ENCODE measurements at places on chromosomes 3 and 15.

- DNase-seq: no peak
Observed at GRCh38 chr15:37973856-37974255, 39.4 kb downstream of the TMCO5A start.

- no peak for DNase-seq
Observed at GRCh38 chr3:78183906-78184599, 1144.2 kb downstream of the ROBO2 start.

DNA sequence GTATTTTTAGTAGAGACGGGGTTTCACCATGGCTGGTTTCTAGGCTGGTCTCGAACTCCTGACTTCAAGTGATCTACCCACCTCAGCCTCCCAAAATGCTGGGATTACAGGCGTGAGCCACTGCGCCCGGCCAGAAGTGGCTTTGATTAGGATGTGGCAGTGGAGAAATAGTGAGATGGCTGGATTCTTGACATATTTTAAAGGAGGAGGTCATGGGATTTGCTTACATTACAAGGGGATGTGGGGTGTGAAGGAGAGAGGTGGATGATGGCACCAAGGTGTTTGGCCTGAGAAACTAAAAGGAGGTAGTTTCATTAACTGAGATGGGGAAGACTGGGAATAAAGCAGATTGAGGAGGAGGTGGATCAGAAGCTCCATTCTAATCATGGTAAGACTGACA, 15.0 kb upstream of the LTF start:
- DNase-seq: no peak

GRCh38 chr3:102084006-102084405, 234.7 kb downstream of the NFKBIZ start:
- DNase-seq: no peak

DNA sequence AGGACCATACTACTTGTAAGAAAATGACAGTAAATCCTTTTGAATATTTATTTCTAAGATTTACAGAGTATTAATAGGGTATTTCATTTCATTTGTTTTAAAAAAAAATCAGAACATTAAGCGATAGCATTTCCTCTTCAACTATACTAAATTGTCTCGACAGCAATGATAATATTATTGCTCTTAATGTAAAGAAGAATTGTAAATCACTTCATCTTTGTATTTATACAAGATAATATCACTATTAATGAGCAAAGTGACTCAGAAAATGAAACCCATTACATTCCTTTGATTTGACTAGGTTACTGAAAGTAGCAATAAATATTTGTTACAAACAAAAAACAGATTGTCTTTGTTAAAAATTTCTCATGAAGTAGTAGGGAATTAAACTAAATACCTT, 131.1 kb upstream of the CNTN4 start:
- DNase-seq: no peak

DNA sequence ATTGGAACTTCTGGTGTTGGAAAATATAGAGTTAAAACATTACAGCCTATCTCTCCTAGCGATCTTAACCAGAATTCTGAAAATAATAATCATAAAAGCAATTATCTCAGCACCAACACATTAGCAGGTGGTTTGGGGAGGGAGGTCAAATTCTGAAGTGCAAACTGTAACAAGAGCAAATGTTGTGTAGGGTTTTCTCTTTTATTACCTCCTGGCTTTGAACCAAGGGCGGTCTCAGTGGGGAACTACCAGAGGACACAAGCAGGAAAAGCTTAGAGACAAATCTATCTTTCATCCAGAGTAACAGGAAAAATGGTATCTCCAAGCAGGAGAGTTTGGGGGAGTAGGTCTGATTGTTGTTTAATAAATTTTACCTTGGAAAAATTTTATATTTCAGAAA, 5.5 kb upstream of the ARRDC4 start:
- no peak for DNase-seq

DNA sequence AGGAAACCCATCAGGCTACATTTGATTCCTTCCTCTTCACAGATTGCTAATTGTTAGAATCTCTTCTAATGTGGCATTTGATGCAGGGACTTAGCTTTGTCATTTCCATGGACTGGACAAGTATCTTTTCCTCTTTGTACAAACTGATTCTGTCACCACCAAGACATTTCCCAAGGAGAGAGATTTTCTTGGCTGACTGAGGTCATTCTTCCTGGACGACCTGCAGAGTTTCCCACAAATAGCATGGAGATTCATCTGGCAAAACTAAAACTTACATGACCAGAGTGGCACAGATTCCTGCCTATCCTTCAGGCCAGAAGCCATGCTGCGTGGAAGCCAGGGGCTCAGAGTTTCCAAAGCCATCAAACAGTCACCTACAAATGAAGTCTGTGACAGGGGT, 269.2 kb upstream of the LRTM1 start:
- DNase-seq: no peak

- DNase-seq: peak; percentile 84
Observed at GRCh38 chr3:112043621-112044201, 9.2 kb downstream of the TMPRSS7 start.

GRCh38 chr3:11452312-11452711, 180.1 kb downstream of the ATG7 start:
- no peak for DNase-seq

DNA sequence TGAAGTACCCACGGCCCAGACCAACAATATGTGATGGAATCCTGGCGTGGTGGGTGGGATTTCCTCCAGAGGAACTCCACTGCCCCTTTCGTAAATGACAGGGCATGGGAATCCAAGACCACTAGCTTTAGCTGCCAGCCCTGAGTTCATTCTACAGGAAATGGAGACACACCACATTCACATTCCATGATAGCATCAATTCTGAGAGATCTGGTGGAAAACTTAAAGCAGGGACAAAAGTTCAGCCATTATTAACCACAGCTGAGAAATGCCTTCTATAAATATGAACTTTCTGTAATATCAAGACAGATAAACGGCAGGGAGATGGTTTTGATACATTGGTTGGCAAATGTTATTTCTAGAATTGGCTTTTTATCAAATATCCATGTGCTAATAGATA, 98.2 kb downstream of the FBN1 start:
- DNase-seq: no peak

DNA sequence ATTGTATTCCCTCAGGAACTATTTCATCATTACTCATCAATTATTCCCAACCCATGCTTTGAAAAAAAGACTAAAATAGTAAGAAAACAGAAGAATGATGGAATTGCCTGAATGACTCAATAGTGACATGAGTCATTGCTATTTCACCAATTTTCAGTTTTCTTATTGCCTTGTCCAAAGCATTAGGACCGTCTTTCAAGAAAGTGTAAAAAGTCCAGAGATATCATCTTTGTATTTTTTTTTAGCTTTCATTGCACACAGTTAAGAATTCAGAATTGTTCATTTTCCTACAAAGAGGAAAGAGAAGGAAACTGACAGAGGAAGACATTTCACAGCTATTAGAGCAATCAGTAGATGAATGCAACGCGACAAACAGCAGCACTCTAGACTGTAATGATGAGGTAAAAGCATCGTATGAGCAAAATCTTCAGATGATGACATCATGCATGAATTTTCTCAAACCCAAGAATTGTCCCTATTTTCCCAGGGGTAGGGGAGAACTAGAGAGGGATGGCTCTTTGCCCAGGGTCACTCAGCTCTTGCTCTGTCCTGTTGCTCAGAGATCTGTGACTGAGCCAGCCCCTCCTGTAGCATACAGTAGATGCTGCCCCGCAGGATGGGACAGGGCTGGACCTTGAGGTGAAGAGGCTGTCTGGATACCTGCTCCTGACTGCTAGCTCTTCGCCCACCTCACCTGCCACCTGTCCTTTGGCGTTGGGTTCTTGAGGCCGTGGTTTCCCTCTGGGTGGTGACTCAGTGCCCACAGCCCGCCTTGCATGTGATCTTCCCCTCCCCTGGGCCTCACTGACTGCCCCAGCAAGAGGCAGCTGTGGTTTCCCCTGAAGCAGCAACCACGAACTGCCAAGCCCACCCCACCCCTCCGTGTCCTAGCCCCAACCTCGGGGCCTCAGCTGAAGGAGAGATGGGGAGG, 84.8 kb downstream of the PPCDC start:
- peak; percentile 45 for DNase-seq

- no peak for DNase-seq
Observed at GRCh38 chr3:105351821-105352220, 14.9 kb upstream of the ALCAM start.

DNA sequence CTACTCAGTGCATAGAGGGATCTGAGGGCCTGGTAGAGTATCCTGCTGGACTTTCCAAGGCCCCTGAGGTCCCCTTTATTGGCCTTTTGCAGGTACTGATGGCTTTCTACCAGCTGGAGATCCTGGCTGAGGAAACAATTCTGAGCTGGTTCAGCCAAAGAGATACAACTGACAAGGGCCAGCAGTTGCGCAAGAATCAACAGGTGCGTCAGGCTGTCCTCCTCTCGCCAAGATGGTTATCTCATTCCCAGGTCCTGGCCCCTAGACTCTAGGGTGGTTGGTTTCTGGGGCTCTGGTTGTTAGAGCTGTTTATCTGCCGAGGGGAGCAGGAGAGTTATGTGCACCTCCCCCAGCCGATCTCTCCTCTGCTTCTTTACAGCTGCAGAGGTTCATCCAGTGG, 9.3 kb downstream of the EIF2B5 start:
- no peak for DNase-seq

- no peak for DNase-seq
Observed at GRCh38 chr3:188349351-188349901, 195.5 kb downstream of the LPP start.

All from A673 (cell line).